ENCODE measurements at places on chromosomes 5 and 9.

DNA sequence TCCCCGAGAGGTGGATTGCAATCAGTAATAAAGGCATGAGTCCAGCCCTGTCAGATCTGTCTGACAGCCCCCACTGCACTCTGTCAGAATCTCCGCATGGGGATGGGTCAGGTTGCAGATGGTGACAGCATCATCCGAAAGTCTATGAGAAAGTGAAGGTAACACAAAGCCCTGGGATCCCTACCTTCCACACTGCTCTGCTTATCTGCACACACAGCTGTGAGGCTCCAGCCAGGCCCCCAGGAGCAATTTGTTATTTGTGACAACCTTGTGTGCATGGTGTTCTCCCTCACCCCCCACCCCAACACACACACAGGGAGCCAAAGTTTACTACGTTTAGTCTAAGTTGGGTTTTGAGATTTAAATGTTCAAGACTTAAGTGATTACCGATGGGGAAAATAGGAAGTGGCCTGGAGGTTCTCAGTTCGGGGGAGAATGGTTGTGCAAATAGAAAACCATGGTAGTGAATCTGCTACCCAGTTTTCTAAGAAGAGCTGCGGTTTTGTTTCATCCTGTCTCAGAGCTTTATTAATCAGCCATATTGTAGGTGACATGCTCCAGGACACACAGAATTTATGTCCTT is 92.7 kb downstream of the SV2C start:
- no peaks in the 10 kb centered on the region for H3K36me3 ChIP-seq
- no peak for DNase-seq
- no peak overlapping the region for H3K4me3 ChIP-seq
- H3K27ac ChIP-seq = peak overlapping the region; percentile 9
- peaks cover 14% of the 10 kb centered on the region for H3K4me1 ChIP-seq
- no peaks in the 10 kb centered on the region for H3K27me3 ChIP-seq

DNA sequence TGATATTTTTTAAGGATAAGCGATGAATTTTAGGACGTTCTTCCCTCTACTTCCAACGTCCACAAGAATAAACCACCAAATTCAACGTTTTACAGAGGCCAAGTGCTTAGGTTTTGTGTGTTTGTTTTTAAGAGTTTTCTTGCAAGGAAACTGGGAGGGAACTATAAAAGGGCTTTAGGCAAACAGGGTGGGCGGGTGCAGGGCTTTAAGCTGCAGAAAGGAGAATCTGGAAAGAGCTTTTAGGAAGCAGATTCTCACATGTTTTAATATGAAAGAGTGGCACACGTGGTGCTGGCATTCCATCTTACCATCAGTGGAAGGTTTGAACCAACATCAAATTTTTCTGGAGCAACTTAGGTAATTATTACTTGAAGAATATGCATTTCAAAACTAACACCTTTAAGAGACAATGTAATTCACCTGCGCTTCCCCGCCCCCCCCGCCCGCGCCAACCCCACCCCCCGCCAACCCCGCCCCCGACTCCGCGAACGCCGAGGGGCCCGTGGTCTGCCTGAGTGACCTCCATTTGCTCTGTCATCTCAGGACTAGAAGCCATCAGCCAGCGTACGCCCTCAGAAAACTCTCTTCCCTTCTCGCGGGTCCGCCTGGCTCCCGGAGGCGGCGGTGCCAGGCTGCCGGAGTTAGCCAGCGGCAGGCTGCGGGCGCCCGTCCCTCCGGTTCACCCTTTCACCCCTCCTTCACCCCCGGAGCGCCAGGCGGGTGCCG is 911 bp upstream of the PIK3R1 start:
- no peak for DNase-seq
- H3K27me3 ChIP-seq = no peaks in the 10 kb centered on the region
- H3K36me3 ChIP-seq = peaks cover 7% of the 10 kb centered on the region
- peaks cover 23% of the 10 kb centered on the region for H3K4me1 ChIP-seq
- H3K27ac ChIP-seq = peak overlapping the region; percentile 93

GRCh38 chr9:135095470-135096407 is 8.3 kb downstream of the OLFM1 start:
- no peaks in the 10 kb centered on the region for H3K4me1 ChIP-seq
- H3K27me3 ChIP-seq = peaks cover 82% of the 10 kb centered on the region
- no peak for DNase-seq
- no peaks in the 10 kb centered on the region for H3K36me3 ChIP-seq

- DNase-seq = no peak
- H3K36me3 ChIP-seq = peaks cover 19% of the 10 kb centered on the region
- peak overlapping the region; percentile 91 for H3K4me3 ChIP-seq
- no peaks in the 10 kb centered on the region for H3K27me3 ChIP-seq
These were observed 1.8 kb upstream of the EGR1 start for GRCh38 chr5:138463419-138464007.

GRCh38 chr5:132085686-132086085 is 12.1 kb downstream of the CSF2 start:
- H3K4me1 ChIP-seq = no peaks in the 10 kb centered on the region
- no peak for DNase-seq
- no peaks in the 10 kb centered on the region for H3K27me3 ChIP-seq
- no peak overlapping the region for H3K4me3 ChIP-seq
- H3K36me3 ChIP-seq = no peaks in the 10 kb centered on the region

DNA sequence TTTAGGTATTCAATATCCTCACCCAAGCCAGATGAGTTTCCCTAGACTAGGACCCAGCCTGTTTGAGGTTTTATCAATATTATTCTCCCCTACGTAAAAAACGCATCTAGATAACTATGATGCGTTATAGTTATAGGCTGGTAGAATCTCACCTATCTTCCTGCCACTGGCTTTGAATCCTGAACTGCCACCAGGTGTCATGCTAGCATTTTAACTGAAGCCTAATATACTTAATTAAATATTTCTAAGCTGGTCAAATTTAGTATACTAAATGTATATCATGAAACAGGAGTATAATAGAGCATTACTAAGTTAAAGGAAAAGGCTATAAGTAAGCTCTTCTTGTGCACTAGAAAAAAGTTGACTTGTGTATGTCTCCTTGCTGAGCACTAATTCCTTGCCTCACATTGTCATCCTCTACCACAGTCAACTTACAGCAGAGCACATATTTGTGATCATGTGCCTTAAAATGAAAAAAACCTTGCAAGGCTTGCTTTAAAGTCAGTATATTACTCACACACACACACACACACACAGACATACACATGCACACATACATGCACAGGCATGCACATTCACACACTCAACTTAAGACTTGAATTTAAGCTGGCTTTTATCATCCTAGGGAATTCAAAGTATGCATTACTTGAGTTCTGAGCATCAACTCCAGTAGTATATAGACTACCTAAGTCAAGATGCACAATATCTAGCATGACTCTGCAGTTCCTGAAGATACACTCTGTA is 303.4 kb downstream of the ADGRV1 start:
- H3K36me3 ChIP-seq = no peaks in the 10 kb centered on the region
- H3K4me3 ChIP-seq = no peak overlapping the region
- H3K4me1 ChIP-seq = peaks cover 3% of the 10 kb centered on the region
- DNase-seq = no peak
- H3K27ac ChIP-seq = no peak overlapping the region

GRCh38 chr9:82129708-82130107 is 141.1 kb downstream of the SPATA31D1 start:
- DNase-seq = no peak
- H3K4me3 ChIP-seq = no peak overlapping the region
- H3K4me1 ChIP-seq = no peaks in the 10 kb centered on the region
- H3K27ac ChIP-seq = no peak overlapping the region
- no peaks in the 10 kb centered on the region for H3K36me3 ChIP-seq

DNA sequence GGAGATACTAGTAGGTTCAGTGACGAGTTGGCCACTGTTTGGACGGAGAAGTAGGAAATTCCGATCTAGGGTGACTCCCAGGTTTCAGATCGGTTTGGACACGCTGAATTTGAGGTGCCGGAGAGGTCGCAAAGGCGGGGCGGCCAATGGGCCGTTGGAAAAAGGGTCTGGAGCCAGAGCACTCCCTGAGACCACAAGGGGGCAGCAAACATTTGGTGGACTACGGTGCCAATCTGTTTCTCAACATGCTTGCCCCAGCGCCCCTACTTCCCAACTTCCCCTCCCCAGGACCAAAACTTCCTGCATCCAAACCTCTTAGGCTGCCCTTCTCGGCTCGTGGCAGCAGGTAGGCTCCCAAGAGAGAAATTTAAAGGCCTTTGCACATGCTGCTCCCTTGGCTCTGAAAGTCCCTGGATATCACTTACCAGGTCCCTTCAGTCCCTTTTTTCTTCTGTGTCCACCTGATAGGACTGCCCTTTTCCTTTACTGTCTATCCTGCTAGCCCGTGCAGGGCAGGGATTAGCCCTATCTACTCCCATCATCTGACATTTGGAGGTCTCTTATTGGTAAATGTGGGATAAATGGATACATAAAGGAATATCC is 992 bp upstream of the RPP25L start:
- H3K4me1 ChIP-seq = peaks cover 11% of the 10 kb centered on the region
- H3K36me3 ChIP-seq = peaks cover 29% of the 10 kb centered on the region
- DNase-seq = peak; percentile 67
- H3K27me3 ChIP-seq = no peaks in the 10 kb centered on the region
- H3K4me3 ChIP-seq = peak overlapping the region; percentile 89
- H3K27ac ChIP-seq = peak overlapping the region; percentile 93

- no peaks in the 10 kb centered on the region for H3K27me3 ChIP-seq
- no peaks in the 10 kb centered on the region for H3K4me1 ChIP-seq
- H3K4me3 ChIP-seq = no peak overlapping the region
- H3K27ac ChIP-seq = no peak overlapping the region
- DNase-seq = no peak
These were observed 346.3 kb downstream of the TMEM167A start for GRCh38 chr5:82730913-82731312.

DNA sequence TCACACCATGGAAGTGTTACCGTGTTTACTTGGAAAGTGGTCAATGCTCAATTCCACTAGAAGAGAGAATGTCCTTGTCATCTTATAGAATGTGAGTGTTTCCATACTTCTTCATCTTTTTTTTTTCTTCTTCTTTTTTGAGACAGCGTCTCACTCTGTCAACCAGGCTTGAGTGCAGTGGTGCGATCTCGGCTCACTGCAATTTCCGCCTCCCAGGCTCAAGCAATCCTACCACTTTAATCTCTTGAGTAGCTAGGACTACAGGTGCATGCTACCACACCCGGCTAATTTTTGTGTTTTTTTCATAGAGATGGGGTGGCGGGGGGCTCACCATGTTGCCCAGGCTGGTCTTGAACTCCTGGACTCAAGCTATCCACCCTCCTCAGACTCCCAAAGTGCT is 137.3 kb upstream of the PCA3 start:
- H3K4me1 ChIP-seq = no peaks in the 10 kb centered on the region
- DNase-seq = no peak
- H3K36me3 ChIP-seq = no peaks in the 10 kb centered on the region
- no peaks in the 10 kb centered on the region for H3K27me3 ChIP-seq
- H3K4me3 ChIP-seq = no peak overlapping the region
- no peak overlapping the region for H3K27ac ChIP-seq

- H3K4me3 ChIP-seq = peak overlapping the region; percentile 72
- no peak for DNase-seq
- H3K27ac ChIP-seq = no peak overlapping the region
- peaks cover 5% of the 10 kb centered on the region for H3K36me3 ChIP-seq
These were observed 424 bp downstream of the HAND1 start for GRCh38 chr5:154477382-154478223.

DNA sequence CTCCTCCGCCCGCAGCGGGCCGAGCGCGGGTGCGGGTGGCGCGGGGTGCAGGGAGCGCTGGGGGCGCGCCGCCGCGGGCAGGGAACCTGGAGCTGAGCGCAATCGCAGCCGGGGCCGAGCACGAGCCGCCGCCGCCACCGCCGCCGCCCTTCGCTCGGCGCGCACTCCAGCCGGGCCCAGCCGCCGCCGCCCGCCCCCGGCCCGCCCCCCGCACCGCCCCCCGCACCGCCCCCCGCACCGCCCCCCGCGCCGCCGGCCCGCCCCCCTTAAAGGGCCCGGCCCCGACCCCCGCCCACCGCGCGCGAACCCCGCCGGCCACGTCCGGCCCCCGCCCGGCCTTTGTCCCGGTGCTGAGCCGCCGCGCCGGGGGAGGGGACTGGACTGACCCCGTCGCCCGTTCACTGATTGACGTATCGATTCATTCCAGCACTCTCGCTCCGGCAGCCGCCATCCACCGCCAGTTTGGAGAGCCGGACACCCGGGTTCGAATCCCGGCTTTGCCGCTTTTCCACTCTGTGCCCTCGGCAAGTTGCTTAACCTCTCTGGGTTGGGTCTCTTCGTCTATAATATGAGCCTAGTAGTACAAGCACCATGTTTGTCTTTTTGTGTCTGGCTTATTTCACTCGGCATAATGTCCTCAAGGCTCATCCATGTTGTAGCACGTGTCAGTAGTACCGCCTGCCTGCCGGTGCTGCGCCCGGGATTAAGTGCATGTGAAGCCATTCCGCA is at the start of gene SH3PXD2B:
TSS of gene SH3PXD2B (minus strand) at position 168 of the 729 bp plus-strand sequence. CDS start 173 bp downstream, outside the sequence.
- H3K36me3 ChIP-seq = no peaks in the 10 kb centered on the region
- peak; percentile 29 for DNase-seq
- peaks cover 15% of the 10 kb centered on the region for H3K4me1 ChIP-seq
- peaks cover 31% of the 10 kb centered on the region for H3K27me3 ChIP-seq
- peak within 1 kb of the TSS; percentile 84 for H3K4me3 ChIP-seq

DNA sequence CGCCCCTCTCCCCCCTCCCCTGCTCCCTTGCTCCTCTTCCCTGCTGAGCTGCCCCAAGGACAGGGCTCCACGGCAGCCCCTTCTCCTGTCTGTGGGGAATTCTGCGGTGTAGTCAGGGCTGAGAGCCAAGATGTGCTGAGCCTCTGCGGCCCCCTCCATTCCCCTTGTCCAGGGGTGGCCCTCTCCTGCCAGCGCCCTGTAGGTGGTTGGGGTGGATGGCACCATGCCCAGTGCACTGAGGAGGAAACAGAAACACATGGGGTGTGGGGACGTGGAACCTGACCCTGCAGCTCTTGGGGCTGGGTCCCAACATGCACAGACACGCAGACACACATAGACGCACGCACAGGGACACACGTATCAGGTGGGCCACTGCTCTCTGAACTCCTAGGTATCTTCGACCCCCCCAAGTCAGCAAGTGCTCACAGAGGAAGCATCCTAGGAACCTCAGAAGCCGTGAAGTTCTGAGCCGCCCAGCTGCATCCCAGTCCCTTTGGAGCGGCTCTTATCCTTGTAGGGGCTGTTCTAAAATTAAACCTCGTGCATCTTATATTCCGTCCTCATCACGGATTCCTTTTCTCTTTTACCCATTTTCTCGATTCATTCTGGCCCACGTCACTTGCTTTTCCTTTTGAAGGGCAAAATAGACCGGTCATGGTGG is 64.8 kb downstream of the HMCN2 start:
- no peak overlapping the region for H3K27ac ChIP-seq
- peaks cover 94% of the 10 kb centered on the region for H3K27me3 ChIP-seq
- DNase-seq = no peak
- no peak overlapping the region for H3K4me3 ChIP-seq

DNA sequence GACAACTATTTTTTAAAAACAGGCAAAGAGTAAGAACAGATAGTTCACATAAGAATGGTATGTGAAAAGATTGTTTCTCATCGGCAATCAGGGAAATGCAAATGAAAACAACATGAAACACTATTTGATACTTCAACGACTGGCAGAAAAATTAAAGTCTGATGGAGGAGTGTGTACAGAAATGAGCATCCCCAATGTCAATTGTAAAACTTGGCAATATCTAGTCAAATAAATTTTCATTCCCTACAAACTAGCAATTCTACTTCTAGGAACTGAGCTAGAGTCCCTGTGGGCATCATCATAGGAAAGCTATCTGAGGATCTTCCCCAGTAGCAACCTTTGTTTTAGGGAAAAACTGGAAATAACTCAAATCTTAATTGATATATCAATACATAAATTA is 29.0 kb upstream of the MAP3K1 start:
- no peak overlapping the region for H3K4me3 ChIP-seq
- no peak overlapping the region for H3K27ac ChIP-seq
- H3K4me1 ChIP-seq = no peaks in the 10 kb centered on the region
- no peak for DNase-seq
- no peaks in the 10 kb centered on the region for H3K36me3 ChIP-seq

Measured in naive thymus-derived CD8-positive, alpha-beta T cell (primary cell).